ENCODE measurements at places on chromosomes 5 and 9. TPM values are rescaled to one million over a fixed set of nuclear protein-coding genes. Genes with fewer than 3 reads are reported as not detected.

Gene S100Z
- 1.7 TPM for total RNA-seq

Gene TMEM171
- not detected for total RNA-seq

Gene POLR1E
- total RNA-seq: 26.9 TPM

Gene SGTB
- 84.3 TPM for total RNA-seq

Gene CDO1
- total RNA-seq: 1.7 TPM

GRCh38 chr5:143384865-143385657 lies 18.4 kb downstream of the NR3C1 start:
- no peak for DNase-seq

DNA sequence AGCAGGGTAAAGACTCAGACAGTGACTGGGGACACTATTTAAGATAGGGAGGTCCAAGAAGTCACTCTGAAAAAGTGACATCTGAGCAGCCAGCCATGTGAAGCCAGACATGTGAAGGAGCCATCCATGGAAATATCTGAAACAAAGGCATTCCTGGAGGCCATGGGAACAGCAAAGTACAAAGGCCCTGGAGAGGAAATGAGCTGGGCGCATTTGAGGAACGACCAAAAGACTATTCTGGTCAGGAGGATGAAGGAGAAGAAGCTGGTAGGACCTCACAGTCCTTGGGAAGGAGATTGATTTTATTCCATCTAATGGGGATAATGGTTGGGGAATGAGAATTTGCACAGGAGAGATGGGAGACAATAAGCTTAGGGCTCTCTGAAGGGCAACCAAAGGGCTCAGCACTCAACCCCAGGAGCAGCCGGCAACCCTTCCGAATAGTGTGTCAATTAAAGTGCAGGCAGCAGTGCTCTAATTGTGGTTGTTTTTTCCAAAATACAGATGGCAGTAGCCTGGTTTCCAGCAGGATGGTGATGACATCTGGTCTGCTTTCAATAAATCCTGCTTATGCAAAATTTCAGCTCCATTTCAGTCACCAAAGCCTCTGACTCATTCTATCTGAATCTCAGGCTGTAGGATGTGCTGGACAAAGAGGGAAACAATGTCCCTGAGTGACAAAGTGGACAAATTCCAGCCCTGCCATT lies 26.7 kb downstream of the FOXI1 start:
- DNase-seq: no peak

DNA sequence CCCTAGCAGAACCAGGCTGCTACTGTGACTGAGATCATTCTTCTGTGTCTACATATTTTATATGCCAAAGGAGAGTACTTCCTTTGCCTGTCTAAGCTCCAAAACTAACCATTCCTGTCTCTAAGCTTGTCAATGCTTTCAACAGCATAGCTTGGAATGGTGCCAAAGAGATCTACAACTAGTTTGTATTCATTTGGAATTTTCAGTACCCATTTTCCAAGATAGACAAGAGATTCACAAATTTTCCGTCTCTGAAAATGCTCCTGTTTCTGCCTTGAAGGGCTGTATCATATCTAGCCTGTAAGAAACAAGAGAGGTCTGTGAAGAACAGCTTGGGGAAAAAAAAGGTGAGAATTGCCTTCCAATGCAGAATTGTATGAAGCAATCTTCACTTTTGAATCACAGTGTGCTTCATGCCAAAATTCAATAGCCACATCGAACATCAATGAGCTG lies 334.4 kb upstream of the ACTBL2 start:
- DNase-seq: no peak

DNA sequence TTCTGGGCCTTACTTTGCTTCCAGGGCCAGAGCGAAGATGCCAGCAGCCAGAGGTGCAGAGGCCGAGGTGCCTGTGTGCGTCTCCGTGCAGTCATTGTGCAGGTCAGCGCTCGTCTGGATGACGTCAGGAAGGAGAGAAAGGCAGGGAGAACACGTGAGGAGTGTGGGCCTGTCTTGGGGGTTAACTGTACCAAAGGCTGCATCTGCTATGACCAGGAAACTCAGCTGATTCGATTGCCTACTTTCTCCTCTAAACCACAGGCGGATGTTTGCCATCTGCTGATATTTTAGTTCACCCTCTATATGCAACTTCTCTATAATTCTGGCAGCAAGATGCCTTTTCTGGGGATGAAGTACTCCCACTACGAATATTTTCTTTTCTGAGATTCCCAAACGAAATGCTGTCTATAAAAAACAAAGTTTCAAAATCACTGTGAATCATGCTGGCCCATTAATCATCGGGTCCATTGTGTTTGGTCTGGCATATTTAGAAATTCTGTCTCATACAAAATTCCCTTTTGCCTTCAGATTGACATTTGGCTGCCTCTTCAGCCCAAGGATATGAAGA lies 24.8 kb downstream of the PCSK1 start:
- no peak for DNase-seq

- DNase-seq: no peak
Measured at GRCh38 chr9:117412841-117413240, 2.0 kb downstream of the ASTN2 start.

GRCh38 chr5:179974246-179974945 lies 66.7 kb upstream of the TBC1D9B start:
- no peak for DNase-seq

DNA sequence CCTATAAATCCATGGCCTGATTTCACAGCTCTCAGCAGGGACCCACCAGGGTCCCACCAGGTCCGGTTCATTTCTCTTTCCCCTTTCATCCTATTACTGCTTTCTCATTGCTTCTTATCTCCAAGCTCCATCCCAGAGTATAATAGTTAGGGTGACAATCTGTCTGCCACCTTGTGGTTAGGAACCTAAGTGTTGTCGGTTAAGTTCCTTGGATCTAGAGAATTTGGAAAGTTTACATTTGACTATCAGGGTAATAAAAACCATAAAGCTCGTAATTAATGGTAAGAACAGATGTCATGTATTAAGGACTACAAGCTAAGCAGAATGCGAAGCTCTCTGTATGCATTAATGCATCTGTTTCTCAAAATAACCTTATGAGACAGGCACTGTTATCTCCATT lies 259.1 kb downstream of the SH3GL2 start:
- DNase-seq: no peak

Measured in CD4-positive, CD25-positive, alpha-beta regulatory T cell (primary cell).